ENCODE measurements at places on chromosomes 7 and 10. TPM values are rescaled to one million over a fixed set of nuclear protein-coding genes. Genes with fewer than 3 reads are reported as not detected.

SPDYE2B gene
- not detected for total RNA-seq

- no peak for DNase-seq
- H3K27ac ChIP-seq: no peak overlapping the region
- peaks cover 10% of the 10 kb centered on the region for H3K36me3 ChIP-seq
These were observed 868 bp downstream of the RFC2 start for GRCh38 chr7:74253331-74253730.

DNA sequence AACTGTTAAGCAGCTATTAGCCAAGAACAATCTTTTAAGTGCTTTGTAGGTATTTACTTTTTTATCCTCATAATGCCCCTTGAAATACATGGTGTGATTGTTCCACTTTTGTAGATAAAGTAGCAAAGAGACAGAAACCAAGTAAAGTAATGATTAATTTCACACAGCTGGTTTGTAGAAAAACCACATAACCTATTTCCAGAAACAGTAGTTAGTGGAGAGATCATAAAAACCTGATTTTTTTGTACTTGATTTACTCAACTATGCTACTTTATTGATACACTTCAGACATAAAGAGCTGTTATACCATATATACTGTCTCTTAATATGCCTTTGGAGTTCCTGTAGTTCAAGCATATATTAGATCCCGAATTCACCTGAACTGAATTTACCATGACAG, 118.4 kb downstream of the SEMA3A start:
- H3K4me1 ChIP-seq: no peaks in the 10 kb centered on the region
- no peaks in the 10 kb centered on the region for H3K36me3 ChIP-seq
- no peak overlapping the region for H3K27ac ChIP-seq
- no peak overlapping the region for H3K4me3 ChIP-seq
- DNase-seq: no peak

GRCh38 chr7:145053781-145054180, 217.9 kb upstream of the TPK1 start:
- H3K4me1 ChIP-seq: no peaks in the 10 kb centered on the region
- no peaks in the 10 kb centered on the region for H3K36me3 ChIP-seq
- H3K4me3 ChIP-seq: no peak overlapping the region

DNA sequence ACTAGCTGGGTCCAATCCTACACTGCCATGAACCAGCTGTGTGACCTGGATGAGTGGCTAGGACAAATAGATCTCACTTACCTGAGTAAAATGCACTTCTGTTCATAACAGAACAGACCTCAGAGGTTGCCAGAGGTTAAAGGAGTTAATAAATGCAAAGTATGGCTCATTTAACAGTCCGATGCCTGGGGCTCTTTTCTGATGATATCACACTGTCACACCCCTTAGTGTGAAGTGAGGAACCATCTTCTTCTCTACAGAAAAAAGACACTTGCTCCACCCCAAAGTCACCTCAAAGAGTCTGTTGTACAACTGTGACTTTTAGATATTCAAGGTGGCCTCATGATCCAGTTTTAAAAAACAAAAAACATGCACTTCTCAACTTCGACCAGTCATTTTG, 21.5 kb upstream of the TARP start:
- no peaks in the 10 kb centered on the region for H3K27me3 ChIP-seq
- no peak for DNase-seq
- no peaks in the 10 kb centered on the region for H3K36me3 ChIP-seq
- H3K4me1 ChIP-seq: no peaks in the 10 kb centered on the region

MKRN1 gene
- 78.0 TPM for total RNA-seq

DNA sequence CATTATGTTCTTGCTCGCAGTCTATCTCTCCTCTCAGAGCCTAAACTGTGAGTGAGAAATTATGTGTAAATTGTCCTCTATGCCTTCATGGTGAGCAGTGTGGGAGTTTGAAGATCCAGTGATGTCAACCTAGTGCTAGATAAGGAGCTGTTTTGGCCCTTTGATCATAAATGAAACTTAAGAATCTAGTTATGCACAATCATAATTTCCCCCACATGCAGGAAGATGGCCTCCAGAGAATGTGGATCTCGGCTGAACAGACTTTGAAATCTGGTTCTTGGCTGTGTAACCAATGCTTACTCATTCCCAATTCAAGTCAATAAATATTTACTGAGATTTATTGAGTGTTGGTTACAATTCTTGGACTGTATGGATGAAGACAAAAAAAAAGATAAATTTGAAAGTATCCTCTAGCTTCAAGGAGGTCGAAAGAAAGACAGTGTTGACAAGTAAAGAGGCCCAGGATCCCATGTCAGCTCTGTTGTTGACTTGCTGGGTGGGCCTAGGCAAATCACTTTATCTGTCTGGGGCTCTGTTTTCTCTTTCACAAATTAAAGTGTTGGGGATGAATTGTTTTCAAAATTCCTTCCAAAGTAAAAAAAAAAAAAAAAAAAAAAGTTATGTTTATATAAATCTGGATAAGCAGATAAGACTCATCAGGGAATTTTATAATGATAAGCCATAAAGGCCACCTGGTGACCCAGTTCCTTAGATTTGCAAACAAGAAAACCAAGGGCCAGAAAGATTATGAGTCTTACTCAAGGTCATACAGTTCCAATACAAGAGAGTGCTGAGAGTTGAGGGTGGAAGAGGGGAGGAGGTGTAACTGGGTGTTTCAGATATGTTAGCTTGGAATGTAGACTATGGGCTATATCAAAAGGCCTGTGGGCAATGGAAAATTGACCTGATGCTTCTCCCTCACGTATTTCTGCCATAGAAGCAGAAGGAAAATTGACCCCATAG, 969.9 kb downstream of the KCNMA1 start:
- no peak overlapping the region for H3K27ac ChIP-seq
- no peak overlapping the region for H3K4me3 ChIP-seq
- no peaks in the 10 kb centered on the region for H3K4me1 ChIP-seq
- DNase-seq: no peak

- H3K4me1 ChIP-seq: peaks cover 6% of the 10 kb centered on the region
- H3K27me3 ChIP-seq: no peaks in the 10 kb centered on the region
- H3K36me3 ChIP-seq: no peaks in the 10 kb centered on the region
- no peak for DNase-seq
- H3K4me3 ChIP-seq: no peak overlapping the region
- H3K27ac ChIP-seq: no peak overlapping the region
These were observed 59.1 kb downstream of the ELFN1 start for GRCh38 chr7:1729183-1729582.

DNA sequence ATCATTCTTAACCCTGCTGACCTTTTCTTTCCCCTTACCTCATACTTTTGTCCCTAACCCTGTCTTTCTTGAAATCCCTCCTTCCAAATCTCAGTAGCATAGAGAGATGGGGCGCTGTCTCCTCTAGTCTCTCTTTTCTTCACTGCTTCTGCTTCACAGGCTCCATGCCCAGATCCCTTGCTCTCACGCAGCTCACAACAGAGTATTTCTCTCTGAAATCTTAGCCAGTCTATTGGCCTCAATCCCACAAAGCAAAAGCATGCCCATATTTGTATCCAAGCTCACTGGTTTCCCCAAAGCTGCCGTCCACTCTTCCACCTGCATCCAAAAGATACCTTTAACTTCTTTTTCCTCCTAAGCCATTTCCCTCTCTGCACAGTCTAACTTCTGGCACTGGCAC, 526.8 kb downstream of the PLXDC2 start:
- no peak overlapping the region for H3K27ac ChIP-seq
- H3K36me3 ChIP-seq: no peaks in the 10 kb centered on the region
- no peak for DNase-seq
- H3K4me3 ChIP-seq: no peak overlapping the region
- no peaks in the 10 kb centered on the region for H3K4me1 ChIP-seq

- H3K4me1 ChIP-seq: peaks cover 16% of the 10 kb centered on the region
- no peak overlapping the region for H3K27ac ChIP-seq
- H3K36me3 ChIP-seq: no peaks in the 10 kb centered on the region
- DNase-seq: no peak
These were observed 20.8 kb downstream of the CCDC6 start for GRCh38 chr10:59885430-59886134.

GRCh38 chr10:67853512-67853911, 15.5 kb upstream of the DNAJC12 start:
- H3K27me3 ChIP-seq: no peaks in the 10 kb centered on the region
- no peaks in the 10 kb centered on the region for H3K36me3 ChIP-seq
- H3K27ac ChIP-seq: no peak overlapping the region
- peaks cover 4% of the 10 kb centered on the region for H3K4me1 ChIP-seq
- DNase-seq: no peak

- H3K4me1 ChIP-seq: no peaks in the 10 kb centered on the region
- no peaks in the 10 kb centered on the region for H3K27me3 ChIP-seq
- DNase-seq: no peak
- H3K27ac ChIP-seq: no peak overlapping the region
- H3K4me3 ChIP-seq: no peak overlapping the region
These were observed 915.8 kb downstream of the XPNPEP1 start for GRCh38 chr10:109007514-109007913.

DNA sequence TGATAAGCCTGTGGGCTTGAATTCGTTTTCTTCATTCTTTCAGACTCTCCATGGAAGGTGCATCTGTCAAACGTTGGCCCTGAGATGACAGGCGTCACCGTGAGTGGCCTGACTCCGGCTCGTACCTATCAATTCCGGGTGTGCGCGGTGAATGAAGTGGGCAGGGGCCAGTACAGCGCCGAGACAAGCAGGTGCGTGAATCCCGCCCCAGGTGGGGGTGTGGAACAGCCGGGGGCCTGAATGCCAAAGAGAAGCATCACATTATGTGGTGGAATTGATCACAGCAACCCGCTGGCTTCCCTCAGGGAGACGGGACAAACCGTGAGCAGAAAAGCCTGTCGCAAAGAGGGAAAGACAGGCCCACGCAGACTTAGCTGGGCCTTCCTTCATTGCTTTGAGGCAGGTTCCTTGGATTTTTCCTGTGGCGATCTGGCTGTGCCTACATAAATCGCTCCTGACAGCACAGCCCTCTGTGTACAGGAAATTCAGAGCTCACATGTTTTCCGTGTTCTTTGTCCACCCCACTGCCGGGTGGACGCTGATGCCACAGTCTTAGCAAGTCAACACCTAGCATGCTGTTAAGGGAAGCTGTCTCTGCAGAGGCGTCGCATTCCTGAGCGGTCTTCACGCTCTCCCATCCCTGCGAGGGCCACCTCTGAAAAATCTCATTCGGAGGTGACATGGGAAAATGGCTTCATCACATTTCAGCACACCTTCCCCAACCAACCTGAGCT, 671.0 kb upstream of the FOXK1 start:
- H3K36me3 ChIP-seq: no peaks in the 10 kb centered on the region
- H3K27ac ChIP-seq: no peak overlapping the region
- H3K4me3 ChIP-seq: no peak overlapping the region
- no peaks in the 10 kb centered on the region for H3K27me3 ChIP-seq
- DNase-seq: no peak

DNA sequence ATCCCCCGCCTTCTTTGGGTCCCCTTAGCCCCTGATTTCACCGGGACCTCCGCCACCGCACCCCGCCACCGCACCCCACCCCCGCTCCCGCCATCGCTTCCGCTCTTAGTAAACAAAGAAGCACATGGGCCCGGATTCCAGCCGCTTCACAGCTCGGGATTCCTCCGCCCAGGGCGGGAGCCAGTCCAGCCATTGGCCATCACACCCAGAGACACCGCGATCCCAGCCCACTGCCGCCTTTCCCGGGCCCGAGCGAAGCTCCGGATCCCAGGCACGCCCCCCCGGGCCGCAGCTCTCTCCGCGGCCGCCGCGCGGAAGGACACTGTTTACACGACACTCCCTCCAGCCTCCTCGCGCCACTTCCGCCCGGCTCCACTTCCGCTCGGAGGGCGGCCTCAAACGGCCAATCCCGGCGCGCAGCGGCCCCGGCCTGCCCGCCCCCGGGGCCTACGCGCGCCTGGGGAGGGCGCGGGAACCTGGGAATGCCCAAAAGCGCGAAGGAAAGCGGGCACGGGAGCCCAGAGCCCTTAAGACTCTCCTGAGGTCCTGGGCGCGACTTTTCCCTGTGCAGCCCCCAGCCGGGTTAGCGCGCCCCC, 679 bp downstream of the MCM7 start:
- peak; percentile 94 for DNase-seq
- H3K4me3 ChIP-seq: peak overlapping the region; percentile 78

RSU1 gene
- 54.9 TPM for total RNA-seq

DNA sequence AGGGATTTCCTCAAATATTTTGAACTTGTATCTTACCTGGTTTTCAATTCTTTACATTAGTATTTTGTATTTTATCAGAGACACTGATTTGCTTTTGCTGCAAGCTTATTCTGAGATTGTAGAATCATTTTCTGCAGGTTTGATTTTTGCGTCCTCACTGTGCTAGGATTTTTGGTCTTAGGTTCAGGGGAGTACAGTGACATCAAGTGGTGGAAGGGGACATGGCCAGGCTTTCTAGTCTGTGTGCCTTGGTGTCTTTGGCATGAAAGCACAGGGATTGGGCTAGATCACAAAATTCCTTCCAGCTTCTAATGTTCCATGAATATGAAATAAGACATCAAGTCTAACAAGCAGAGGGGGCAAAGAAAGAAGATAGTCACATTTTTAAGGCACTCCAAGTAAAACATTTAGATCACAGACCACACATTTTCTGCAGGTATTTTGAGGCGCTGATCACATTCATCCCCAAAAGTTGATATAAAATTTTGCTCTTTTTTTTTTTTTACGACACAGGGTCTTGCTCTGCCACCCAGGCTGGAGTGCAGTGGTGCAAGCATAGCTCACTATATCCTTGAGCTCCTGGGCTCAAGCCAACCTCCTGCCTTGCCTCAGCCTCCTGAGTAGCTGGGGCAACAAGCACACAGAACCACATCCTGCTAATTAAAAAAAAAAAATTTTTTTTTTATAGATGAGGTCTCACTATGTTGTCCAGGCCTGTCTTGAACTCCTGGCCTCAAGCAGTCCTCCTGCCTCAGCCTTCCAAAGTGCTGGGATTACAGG, 124.4 kb downstream of the PON1 start:
- H3K27me3 ChIP-seq: no peaks in the 10 kb centered on the region
- no peaks in the 10 kb centered on the region for H3K36me3 ChIP-seq
- no peak overlapping the region for H3K27ac ChIP-seq
- no peak overlapping the region for H3K4me3 ChIP-seq
- peak; percentile 51 for DNase-seq

DNA sequence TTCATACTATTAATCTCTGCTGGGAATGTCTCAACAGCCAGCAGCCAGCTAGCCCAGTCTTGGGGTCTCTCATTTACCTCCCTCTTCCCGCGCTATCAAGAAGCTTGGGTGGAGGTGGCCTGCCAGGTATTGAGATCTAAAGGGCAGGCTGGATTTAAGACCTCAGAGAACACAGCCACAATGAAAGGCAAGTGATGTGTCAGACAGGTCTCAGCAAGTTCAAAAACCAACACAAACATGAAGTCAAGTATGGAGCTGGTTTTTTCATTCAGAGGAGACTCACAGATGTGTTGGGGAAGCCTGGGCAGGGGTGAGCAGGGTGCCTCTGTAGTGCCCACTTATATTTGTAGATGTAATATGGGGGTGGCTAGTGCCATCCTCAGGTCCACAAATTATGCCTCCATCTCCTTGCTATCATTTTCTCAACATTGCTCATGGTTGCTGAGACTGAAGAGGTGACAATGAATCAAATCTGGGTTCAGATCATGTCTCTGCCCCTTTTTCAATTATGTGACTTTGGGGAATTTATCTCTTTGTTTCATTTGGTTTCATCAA, 27.7 kb upstream of the CROT start:
- no peak overlapping the region for H3K27ac ChIP-seq
- DNase-seq: no peak
- H3K4me3 ChIP-seq: no peak overlapping the region
- H3K4me1 ChIP-seq: no peaks in the 10 kb centered on the region
